GM10248 (cell line): ENCODE measurements at places on chromosomes 1 and 21.
A peak's percentile ranks its signal among the peaks of the same experiment; 100 is the strongest.

- DNase-seq = peak; percentile 15
These were observed 131.9 kb downstream of the AK5 start for GRCh38 chr1:77413541-77414335.

GRCh38 chr21:43689556-43690337 lies 29.2 kb upstream of the PDXK start:
- DNase-seq = no peak

- DNase-seq = no peak
These were observed 60.7 kb downstream of the ADARB1 start for GRCh38 chr21:45135122-45135521.

DNA sequence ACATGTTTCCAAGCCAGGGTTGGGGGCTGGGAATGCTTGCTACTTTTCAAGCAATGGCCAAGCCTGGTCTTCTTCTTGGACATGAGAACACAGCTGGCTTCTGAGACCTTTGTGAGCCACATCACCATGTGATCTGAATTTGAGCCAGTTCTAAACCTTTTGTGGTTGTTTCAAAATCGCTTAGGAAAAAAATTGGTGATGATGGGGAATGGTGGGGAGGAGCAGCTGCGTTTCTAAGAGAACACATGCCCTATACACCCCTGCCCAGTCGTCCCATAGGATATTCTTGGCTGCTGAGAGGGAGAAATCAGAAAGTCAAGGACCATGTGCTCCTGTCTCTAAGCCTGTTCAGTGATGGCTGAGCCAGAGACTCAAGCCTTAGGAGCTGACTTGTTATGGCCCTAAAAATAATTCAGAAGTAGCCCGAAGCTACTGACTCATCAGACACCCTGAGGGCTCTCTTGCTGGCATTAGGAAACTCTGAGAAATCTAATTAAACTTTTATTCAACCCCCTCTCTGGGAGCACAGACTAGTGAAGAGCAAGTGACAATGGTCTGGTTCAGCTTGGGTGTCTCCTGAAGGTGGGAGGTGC lies 30.5 kb downstream of the CCDC185 start:
- no peak for DNase-seq

- no peak for DNase-seq
These were observed 2.8 kb upstream of the COL18A1 start for GRCh38 chr21:45401916-45402900.
